Activated CD4-positive, CD25-positive, alpha-beta regulatory T cell (primary cell): ENCODE measurements at places on chromosomes 7 and 10.

DNA sequence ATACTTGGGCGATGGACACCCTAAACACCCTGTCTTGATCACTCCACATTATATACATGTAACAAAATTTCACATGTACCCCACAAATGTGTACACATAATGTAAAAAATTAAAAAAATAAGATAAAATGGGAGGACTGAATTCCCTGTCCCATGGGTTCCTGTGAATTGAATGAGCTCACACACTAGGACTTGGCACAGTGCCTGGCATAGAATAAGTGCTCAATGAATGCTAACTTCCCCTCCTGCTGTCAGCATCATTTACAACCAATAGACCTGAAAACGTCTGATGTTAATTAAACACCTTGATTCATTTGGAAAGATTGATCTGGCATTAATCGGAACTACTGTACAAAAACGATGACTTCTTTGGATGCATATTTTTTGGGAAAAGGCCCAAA lies 117.3 kb upstream of the ZNF438 start:
- no peak for DNase-seq

GRCh38 chr10:4588824-4589223 lies 237.2 kb upstream of the AKR1E2 start:
- DNase-seq = no peak

DNA sequence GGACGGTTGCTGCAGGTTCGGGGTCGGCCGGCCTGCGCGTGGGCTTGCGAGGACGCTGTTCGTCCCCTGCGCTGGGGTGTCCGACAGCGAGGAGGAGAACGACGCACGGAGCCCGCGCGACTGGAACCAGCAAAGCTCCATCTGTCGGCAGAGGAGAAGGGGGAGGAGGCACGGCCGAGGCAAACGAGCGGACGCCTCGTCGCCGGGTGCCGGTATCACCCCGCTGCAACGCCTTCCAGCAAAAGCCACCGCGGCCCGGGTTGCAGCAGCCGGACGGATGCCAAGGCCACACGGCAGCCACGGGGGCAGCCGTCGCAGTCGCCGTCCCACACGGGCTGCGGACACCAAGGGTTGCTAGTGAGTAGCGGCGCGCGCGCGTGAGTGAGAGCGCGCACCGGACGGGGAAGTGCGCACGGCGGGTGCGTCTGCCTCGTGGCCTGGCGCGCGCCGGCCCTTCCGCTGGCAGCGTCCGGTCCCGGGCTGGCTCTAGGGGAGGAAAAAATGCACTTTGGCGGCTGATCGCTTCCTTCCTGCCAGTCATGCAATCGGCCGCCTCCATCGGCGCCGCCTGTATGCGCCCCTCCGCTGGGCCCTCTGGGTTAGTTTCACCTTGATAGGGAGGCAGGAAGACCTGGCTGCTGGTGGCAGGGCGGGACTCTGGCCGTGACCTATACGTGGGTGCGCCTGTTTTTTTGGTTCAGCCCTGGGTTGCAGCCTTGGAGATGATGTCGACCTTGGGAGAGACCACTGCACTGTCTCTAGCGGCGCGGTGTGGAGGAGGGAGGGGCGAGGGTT lies 434 bp downstream of the STAMBPL1 start:
- peak; percentile 67 for DNase-seq

DNA sequence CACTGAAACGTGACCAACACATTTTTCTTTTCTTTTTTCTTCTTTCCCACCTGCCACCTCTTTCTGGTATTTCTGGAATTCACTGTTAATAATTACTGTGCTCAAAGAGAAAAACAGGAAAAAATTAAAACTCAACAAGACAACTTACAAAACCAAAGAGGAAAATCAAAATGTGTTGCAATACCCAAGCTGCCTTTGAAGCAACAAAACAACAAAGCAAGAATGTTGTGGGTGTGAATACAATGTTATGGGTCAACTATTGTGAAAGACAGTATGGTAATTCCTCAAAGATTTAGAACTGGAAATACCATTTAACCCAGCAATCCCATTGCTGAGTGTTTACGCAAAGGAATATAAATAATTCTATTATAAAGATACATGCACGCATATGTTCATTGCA lies 415.1 kb downstream of the GFRA1 start:
- no peak for DNase-seq

- DNase-seq = no peak
These were observed 42.4 kb downstream of the PLCE1 start for GRCh38 chr10:94035982-94036765.

GRCh38 chr10:125093199-125093973 lies 67.0 kb downstream of the CTBP2 start:
- no peak for DNase-seq

DNA sequence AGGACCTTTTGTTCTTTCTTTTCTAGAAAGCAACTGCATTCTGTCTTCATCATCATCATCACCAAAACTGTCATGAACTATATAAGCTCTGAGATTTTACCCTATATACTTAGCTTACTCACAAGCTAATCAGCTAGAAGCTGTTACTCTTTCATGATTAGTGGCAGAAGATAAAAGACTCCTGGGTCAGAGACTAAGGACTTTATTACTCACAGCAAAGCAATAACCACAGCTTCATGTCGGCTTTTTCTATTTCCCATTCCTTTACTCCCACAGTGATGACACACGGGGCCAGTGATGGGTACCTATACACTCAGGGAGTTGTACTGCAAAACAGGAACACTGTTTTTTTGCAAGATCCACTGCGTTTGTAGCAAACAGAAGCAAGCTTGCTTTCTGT lies 8.4 kb upstream of the C10orf88 start:
- no peak for DNase-seq

- DNase-seq = peak; percentile 60
These were observed 101.0 kb upstream of the SVIL start for GRCh38 chr10:29735628-29736365.

DNA sequence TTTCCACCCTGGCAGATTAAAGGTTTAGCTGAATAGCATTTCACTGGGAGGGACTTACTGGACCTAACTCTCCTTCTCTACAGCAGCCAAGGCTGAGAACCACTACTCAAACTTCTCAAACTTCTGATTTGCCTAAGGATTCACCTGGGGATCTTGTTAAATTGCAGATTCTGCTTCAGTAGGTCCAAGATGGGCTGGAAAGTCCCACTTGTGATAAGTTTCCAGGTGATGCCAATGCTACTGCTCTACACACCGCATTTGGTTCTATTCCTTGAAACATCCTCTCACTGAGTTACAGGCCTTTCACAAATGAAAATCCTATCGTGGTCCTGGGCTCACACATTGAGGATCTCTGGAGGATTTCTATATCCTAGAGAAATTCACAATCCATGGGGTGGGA lies 147.9 kb downstream of the CHCHD3 start:
- no peak for DNase-seq

DNA sequence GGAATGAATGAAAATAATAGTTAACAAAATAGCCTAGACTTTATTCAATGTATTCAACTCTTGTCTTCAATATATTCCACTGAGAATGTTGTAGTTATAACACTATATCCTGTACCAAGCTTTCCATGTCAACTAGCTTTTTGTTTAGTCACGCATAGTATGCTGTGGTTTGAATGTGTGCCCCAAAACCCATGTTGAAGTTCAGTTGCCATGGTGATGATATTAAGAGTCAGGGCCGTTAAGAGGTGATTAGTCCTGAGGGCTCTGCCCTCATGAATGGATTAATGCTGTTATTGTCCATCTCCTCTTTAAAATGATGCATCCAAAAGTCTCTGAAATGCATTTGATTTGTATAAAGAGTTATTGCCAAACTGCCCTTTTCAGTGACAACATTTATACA lies 887.6 kb downstream of the NRG3 start:
- DNase-seq = no peak

- DNase-seq = no peak
These were observed 18.8 kb downstream of the NUDT1 start for GRCh38 chr7:2260820-2261219.
